ENCODE measurements at places on chromosomes 7 and 10. TPM values are rescaled to one million over a fixed set of nuclear protein-coding genes. Genes with fewer than 3 reads are reported as not detected.

The NOLC1 gene
- 96.6 TPM for total RNA-seq

The WASHC2A gene
- 31.9 TPM for total RNA-seq

The CDNF gene
- total RNA-seq = 0.96 TPM

DNA sequence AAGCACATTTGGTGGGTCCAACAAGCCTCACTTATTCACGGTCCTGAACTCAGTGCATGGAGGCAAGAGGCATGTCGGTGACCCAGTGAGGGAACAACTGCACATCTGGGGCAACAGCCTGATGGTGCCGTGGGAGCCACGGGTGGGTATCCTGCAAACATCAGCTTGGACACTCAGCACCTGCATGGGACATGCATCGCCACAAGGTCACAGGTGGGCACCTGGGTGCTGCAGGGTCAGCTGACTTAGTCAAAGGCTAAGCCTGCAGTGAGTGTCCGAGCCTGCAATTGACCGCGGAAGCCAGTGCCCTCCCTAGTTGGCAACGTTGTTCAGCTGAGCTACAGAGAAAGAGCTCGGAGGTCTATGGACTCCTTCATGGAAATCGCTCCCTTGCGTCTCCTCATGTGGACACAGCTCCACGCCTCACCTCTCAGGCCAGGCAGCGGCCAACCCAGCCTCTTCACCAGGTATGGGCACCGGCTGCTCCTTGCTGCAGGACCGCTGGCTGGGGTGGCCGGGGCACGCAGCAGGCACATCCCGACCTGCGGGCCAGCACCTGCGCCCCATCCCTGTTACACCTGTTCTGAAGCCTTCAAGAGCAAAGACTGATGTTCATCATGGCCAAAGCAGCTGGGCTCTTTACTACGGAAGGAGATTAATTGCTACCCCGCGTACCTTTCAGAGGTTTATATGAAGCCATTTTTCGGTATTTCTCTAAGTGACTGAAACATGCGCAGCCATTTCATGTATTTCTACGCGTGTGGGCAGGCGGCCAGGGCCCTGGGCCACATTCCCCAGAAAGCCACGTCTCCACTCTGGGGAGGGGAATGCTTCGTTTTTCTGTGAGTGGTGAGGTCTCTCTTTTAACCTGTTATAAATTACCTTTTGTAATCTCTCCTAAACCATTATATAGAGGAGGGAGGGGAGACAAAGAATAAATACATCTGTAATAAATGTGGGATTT lies 380.7 kb downstream of the DNAJB6 start:
- DNase-seq = no peak

DNA sequence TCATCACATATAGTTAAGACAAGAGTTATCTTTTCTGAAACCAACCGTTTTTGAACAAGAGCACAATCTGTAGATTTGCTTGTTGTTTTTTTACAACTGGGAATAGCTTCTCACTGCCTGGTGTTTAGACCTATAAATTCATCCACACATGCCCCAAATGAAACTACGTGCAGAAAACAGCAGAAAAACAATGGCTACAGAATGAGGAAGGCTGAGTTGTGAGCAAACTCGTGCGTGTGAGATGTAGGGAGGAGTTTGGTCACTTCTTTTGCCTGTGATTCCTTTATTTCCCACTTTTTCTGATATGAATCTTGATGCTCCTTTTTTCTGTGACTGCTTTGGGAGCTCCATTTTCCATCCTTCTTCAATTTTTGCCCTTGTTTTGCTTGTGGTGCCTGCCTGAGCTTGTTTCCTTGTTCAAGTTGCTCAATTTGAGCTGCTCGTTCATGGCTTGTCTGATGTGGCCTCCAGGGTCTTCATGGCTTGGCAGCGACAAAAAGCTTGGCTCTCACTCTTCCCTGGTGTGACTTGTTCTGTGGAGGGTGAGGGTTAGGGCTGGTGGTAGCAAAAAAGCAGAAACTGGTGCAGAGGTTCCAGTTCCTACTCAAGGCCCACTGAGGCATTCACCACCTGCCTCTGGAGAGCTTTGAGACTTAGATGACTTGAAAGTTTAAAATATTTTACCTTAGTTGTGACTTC lies 76.9 kb downstream of the ZNF365 start:
- DNase-seq = no peak

DNA sequence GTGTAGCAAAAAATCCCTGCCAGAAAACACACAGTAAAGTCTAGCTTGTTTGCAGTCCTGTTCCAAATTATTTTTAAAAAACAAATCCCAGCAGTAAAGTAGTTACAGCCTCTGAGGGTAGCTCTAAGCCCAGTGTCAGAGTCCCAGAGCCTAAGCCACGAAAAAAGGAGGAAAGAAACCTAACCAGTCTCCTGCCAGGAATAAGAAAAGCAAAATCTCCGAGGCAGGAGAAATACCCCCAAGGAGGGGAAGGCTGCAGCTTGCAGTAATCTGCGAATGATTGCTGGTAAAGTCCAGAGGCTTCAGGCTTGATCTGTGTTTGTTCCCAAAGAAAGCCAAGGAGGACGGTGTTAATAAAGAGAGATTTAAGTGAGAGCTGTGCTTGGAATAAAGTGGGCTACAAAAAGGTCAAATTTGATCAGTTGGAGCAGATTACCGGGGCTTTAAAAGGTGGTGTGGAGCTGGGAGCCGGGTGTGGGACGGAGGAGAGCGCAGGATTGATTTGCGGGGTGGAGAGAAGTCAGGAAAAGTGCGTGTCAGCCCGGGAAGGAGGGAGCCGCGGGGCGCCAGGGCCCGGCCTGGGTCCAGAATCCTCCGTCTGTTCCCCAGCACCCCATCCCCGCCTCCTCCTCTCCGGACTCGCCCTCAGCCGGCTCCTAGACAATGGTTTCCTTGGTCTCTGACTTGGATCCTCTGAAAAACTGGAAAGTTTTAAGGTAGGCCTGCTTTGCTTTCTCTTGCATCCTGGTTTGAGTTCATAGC lies 219.4 kb upstream of the CELF2 start:
- no peak for DNase-seq

GRCh38 chr10:124084708-124085107 lies 8.7 kb downstream of the CHST15 start:
- DNase-seq = no peak

DNA sequence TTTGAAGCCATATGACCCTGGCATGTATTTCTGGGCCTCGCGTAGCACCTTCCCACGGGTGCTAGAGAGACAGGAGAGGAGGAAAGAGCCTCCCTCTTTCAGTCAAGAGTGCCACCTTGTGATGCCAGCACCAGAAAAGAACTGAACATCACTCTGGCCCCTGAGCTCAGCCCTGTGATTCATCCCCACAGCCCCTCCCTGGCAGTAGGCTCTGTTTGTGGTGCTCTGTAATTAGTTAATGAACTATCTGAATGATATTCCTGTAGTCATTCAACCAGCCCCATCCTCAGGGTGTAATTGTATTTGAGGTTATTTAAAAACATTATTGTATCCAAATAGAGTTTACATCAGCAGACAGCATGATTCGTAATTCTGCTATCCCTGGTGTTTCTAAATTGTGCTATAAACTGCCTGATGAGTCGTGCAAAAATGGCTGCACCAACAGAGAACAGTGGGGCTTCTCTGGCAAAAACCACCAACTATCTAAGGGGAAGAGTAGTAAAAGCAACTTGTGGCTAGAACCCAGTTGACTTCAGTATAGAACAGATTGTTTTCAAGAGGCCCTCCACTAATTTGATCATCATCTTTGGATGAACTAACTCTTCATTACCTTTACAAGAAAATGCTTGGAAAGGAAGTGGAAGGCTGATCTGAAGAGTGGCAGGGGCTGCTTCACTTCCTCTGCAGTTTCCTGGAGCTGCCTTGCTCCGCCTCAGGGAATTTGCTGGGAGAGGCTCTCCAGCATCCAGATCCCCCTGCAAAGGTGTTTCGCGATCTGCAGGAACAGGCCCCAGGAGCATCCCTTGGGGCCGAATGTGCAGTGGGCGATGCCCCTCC lies 23.7 kb upstream of the TIAL1 start:
- DNase-seq = peak; percentile 10

DNA sequence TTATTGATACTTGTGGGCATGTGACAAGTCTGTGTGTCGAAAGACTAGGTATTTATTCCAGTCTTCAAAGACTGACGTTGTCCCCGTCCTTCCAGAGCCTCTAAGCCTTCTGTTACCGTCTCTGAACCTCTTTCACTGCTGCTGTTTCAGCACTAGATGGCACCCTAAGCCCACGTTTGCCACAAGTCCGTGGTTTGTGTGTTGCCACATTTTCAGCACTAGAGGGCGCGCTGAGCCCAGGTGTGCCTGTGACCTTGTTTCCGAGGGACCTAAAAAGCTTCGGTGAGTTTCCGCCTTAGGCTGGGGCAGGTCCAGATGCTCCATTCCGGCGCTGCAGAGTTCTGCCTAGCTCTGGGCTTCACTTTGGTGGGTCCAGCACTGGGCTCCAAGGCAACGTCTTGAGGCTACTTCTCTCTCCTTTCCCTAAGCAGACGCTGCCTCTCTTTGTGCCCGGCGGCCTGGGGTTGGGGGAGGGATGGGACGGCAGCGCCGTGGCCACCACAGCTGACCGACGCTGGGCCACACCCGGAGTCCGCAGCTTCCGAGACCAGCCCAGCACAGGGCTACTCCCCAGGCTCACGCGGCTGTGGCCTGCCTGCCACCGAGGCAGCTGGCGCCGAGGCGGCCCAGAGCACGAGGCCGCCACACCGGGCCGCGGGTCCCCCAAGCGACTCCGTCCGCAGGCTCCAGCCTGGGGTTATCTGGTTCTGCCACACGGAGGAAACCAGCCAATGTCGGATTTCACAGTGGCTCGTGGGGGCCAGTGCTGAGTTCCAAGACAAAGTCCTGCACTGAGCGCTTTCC lies 520.2 kb downstream of the REEP3 start:
- DNase-seq = peak; percentile 61

DNA sequence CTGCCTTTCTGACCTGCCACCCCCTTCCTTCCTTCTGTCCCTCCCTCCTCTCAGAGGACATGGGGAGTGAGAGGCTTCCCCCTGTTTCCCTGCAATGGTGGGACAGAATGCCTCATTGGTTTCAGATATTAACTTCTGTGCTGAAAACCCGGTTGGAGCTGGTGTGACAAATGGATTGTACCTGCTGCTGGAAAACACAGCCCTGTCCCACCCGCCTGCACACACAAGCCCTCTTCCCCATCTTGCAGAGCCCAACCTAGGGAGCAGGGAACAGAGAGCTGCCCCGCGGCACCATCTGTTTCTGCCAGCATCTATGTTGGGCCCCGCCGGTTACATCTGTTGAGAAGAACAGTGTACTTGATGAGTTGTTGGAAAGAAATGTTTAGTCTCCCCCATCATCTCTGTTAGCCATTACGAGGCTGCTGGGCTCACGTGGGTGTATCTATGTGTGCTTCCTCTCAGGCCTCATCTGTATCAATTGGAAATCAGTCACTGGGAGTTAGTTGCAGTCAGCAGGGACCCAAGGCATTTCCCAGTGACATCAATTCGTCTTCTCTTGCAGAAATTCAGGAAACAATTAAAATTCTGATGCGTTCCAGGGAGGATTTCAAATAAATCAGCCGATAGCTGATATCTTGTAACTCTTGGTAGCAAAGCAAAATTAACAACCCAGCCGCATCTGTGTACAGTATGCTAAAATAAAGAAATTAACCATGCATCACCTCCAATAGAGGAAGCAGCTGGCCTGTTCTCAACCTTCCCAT lies 725.6 kb upstream of the GALNT17 start:
- no peak for DNase-seq

GRCh38 chr10:3136763-3137611 lies 35.6 kb downstream of the PITRM1 start:
- DNase-seq = peak; percentile 85

DNA sequence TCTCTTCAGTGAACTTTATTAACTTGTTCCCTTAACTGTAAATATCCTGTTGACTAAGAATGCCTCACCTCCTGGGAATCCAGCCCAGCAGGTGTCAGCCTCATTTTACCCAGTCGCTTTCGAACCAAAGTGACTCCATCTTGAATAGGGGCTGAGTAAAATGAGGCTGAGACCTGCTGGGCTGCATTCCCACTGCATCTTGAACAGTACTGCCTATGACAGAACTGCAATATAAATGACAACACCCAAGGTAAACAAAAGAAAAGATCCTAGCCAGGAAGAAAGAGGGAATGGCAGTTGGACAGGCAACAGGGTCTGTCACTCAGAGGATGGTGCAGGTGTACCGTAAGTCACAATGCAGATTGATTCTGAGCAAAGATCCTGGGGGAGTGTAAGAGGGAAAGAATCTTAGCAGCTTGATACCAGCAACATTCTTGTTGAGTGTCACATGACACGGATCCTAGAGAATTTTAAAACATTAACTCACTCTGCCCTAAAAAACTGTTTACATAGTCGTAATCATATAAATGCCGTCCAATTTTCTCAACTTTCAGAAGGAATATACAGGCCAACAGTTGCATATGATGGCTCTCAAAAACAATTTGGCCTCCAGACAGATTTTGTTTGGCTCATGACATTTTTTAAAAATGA lies 4.4 kb upstream of the FAM107B start:
- no peak for DNase-seq

- DNase-seq = no peak
Observed at GRCh38 chr10:120262857-120263547, 194.0 kb upstream of the PLPP4 start.

- DNase-seq = no peak
Observed at GRCh38 chr7:159033956-159034355, 110.7 kb downstream of the VIPR2 start.

- DNase-seq = no peak
Observed at GRCh38 chr10:79137300-79137756, 68.6 kb downstream of the ZMIZ1 start.

GRCh38 chr10:29345144-29345909 lies 56.5 kb downstream of the LYZL1 start:
- DNase-seq = no peak

- DNase-seq = no peak
Observed at GRCh38 chr10:70186571-70186970, 16.3 kb upstream of the SAR1A start.

DNA sequence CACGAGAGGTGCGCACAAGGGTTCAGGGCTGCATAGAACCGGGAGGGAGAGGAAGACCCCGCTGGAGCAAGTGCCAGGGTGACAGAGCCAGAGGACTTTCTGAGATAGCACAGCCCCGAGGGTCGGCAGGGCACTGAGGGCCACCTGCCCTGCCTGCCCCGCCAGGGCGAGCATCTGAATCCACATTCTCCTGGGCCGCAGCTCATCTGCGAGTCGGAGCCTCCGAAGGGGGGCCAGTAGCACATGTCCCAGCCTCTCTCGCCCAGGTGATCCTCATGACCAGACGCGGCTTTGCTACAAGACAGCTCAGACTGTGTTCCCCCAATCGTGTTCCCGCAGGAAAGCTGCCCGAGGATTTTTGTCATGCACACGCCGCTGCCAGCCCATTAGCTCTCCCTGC lies 71.2 kb downstream of the ADARB2 start:
- no peak for DNase-seq

DNA sequence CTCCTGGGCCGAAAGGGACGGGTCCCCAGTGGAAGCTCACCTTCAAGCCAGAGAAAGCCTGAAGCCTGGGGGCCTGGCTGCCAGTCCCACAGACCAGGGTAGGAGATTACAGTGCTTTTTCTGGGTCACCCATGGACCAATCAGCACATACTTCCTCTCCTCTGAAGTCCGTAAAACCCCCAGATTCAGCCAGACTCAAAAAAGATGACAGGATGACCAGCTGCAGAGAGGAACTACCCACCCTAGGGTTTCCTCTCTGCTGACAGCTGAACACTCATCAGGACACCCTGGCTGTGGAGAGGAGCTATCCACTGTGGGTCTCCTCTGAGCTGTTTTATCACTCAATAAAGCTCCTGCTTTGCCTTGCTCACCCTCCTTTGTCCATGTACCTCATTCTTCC lies 78.0 kb downstream of the SAMD9 start:
- DNase-seq = no peak
